ENCODE measurements at places on chromosomes 2 and 18.

- no peak for DNase-seq
Observed at GRCh38 chr2:120604767-120605166, 130.9 kb upstream of the GLI2 start.

GRCh38 chr18:44786257-44786656 lies 105.6 kb downstream of the SETBP1 start:
- no peak for DNase-seq

DNA sequence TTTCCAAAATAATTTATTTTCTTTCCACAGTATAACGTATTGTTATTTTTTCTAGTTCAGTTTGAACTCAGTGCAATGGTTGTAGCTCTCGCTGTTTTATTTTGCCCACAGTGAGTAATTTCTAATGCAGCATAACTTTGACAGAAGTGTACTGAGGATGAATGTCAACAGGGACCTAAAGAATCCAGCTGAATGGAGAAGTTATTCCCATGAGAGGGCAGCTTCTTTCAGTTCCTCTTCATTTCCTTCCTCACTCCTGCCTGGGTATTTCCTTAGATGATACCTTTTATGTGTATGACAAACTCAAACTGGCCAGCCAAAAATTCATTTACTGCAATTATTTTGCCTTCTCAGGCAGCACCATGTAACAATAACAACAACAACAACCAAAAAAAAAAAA lies 1223.1 kb upstream of the ZEB2 start:
- DNase-seq, result no peak

- DNase-seq, result no peak
Observed at GRCh38 chr2:121634354-121635307, 14.6 kb downstream of the CLASP1 start.

GRCh38 chr2:147456779-147457178 lies 388.1 kb upstream of the ACVR2A start:
- DNase-seq, result no peak

DNA sequence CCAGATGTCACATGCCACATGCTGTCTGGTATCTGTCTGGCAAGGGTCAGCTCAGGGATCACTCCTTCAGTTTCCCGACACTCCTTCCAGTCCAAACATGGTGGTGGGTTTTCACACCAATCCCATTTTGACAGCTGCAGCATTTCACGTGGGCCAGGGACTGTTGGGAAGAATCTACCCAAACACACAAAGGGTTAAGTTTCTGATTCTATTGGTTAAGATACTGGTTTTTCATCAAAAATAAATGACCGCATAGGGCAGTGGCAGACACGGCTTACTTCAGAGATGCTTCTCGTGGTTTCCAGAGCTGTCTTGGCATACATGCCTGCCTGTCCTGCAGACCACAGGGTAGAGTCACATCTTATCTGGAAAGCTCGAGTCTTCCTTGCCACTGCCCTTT lies 79.7 kb downstream of the PSMG2 start:
- DNase-seq, result no peak

GRCh38 chr2:43070676-43071502 lies 155.5 kb downstream of the ZFP36L2 start:
- DNase-seq, result no peak

- no peak for DNase-seq
Observed at GRCh38 chr2:39657287-39657937, 8.3 kb upstream of the TMEM178A start.

DNA sequence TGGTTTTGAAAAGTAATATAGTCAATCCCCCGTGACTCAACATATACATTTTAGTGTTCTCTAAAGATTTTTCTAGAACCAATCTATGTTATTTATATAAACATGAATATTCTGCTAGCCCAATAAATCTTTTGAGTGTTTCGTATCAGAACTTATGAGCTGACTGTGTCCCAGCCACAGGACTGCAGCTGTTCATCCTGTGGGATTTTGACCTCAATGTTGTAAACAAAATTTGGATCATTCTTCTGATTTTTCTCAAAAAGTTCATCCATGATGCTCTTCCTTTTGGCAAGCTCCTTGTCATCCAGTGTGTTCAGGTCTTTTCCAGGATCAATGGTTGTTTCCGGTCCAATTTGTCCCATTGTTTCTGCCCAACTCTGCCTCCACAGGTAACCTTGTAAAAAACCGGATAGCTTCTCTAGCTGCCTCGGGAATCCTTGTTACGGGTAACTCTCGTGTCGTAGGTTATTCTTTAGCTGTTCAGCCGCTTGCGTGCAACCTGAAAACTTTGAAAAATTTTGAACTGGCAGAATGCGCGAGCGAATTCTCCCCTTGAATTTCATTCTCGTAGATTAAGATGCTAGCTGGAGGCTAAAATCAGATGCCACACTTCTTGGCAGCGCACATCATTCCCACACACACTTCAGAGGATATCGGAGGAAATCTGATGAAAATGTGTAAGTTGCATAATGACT lies 195.2 kb downstream of the SH3BP4 start:
- DNase-seq, result no peak

GRCh38 chr2:36812196-36812595 lies 115.7 kb downstream of the VIT start:
- DNase-seq, result no peak

- no peak for DNase-seq
Observed at GRCh38 chr2:86788165-86788564, 2.5 kb downstream of the CD8A start.

DNA sequence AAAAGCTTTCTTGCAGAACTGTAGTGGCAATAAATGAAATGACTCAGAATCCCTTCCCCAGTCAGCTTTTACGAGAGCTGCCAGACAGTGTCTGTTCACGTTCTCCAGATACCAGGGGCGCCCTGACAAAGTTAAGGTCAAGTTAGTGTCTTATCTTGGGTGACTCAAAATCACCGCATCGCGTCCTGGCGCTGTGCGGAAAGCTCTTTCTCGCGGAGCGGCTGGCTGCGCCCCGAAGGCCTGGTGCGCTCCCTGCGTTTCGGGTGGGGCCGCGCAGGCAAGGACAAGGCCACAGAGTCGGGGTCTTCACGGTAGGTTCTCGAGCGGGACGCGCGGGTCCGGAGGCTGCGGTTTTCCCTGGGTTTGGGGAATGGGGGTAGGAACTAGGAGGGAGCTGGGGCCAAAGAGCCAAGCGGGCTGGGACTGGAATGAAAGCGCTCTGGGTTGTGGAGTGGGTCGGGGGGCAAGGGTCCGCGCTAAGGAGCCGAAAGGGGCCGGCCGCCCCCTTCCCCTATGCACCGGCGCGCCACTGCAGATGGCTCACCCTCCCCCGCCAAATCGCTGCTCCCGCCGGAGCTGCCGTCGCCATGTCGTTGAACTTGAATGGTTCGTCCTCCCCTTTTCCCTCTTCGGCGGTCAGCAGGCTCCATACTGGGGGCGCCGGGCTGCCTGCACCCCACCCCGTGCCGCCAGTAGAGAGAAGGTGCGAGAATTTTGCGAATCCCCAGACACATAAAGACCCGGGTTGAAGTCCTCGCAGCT lies 2.6 kb upstream of the HOXD11 start:
- DNase-seq, result no peak

DNA sequence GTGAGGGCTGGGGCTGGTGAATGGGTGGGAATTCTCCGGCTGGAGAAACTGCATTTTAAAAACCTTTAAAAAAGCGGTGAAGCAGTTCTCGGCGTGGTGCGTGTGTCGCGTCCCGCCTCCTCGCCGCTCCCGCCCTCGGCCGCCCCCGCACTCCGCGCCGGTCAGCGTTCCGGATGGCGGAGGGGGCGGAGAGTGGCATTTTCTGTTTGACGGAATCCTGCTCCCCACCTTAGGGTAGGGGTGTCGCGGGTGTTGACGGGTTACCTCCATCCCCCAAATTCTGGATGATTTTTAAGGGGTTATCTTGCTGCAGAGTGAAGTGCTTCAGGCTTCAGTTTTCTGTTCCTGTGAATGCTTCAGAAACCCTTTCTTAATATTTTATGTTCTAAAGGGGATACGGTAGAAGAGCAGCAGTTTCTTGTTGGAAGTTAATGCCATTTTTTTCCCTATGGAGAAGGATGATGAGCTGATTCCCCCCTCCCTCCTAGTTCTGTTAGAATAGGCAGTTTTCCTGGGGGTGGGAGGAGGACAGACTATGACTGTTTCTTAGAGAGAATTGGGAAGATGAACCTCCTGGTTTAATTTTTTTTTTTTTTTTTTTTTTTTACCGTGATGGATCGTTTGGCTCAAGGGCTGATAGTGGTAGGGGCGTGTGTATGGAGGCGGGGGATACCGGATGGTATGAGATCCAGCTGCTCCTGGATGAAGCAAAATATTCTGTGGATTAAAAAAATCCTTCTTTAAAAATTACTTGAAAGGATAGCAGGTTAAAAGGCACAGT lies 756 bp downstream of the ABI2 start:
- DNase-seq, result no peak

DNA sequence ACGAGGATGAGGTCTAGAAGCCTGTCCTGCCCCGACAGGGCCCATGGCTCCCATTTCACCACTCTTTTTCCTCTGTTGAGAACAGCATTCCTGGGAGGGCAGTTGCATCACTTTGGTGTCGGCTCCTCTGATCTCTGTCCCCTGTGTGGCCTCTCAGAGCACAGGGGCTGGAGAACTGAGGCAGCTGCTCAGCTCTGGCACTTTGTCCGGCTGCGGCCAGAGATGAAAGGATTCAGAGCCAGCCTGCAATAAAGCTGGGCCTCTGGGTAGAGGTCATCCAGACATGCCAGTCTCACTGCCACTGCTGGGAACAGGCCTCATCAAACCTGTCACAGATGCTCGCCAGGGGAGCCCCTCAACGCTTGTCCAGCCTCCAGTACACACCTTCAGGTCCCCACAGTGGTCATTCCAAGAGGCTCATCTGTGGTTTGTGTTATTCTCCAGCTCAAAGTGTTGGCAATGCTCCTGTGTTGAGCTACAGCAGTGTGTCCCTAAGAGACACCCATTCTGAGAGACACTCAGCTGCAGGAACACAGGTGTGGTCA lies 13.1 kb upstream of the ROCK2 start:
- DNase-seq, result no peak

DNA sequence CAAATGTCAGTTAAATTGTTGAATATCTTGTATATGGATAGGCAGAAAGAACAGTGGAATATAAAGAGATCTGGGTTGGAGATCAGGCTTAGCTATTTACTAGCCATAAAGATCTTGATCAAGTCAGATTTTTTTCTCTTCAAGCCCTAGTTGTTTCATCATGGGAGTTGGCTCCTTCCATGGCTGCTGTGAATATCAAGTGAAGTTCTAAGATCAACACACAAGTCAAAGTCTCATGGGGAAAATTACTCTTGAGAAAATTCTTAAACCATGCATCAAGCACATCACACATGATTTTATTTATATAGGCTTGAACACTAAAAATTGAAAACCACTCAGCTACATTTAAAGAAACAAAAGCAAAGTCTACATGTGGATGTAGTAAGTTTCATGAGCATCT lies 79.8 kb downstream of the C1D start:
- DNase-seq, result no peak

- DNase-seq, result no peak
Observed at GRCh38 chr18:12476955-12477354, 69.2 kb downstream of the PRELID3A start.

DNA sequence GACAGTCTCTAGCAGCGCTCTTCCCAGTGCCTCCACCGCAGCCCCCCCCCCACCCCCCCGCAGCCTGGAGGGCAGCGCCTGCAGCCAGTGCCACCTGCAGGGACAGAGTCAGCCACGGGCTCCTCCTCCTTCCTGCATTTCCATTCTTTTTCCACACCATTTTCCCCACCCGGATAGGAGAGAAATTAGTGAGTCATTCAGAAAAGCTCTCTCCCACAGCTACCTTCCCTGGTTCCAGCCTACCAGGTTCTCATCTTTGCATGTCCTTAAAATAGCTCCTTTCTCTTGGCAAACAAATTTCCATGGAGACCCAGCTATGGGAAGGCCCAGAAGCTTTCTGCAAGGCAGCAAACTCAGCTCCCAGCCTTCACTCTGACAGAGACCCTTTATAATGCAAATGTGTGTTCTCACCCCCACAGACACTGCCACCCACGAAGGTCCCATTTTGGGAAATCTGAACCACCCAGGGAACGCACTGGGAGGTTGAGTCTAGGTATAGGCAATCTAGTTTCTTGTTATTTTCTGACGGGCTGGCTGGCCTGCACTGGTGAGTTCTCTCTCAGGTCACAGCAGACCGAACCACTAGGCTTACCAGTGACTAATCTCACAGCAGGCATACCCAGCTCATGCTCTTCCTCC lies 41.8 kb upstream of the ATG16L1 start:
- no peak for DNase-seq

GRCh38 chr2:56227811-56228210 lies 44.0 kb downstream of the CCDC85A start:
- no peak for DNase-seq

DNA sequence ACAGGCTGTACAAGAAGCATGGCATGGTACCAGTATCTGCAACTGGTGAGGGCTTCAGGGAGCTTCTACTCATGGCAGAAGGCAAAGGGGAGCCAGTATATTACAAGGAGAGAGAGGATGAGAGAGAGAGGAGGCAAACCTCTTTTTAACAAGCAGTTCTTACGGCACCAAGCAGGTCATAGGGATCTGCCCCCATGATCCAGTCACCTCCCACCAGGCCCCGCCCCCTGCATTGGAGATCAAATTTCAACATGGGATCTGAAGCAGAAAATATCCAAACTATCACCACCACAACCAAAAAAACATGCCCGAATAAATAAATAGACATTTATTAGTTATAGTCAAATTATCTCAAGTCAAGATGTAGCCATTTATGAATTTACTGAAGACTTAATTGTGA lies 14.5 kb upstream of the SLC35F5 start:
- DNase-seq, result no peak

DNA sequence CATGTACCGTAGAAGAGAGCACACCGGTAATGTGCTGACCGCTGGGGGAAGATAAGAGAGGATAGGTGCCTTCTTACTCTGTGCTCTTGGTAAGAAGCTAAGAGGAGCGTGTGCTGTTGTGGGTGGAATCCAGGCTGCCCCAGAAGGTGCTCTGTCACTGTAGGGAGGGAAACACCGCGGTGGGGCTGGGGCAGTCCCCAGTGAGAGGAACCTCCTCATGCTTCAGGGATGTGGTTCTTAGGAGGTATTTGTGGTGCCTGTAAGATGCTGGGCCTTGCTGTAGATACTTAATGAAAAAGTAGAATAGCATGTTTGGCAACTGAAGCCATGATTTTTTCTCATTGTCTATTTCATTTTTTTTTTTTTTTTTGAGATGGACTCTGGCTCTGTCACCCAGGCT lies 1.1 kb downstream of the COLEC11 start:
- DNase-seq, result no peak

DNA sequence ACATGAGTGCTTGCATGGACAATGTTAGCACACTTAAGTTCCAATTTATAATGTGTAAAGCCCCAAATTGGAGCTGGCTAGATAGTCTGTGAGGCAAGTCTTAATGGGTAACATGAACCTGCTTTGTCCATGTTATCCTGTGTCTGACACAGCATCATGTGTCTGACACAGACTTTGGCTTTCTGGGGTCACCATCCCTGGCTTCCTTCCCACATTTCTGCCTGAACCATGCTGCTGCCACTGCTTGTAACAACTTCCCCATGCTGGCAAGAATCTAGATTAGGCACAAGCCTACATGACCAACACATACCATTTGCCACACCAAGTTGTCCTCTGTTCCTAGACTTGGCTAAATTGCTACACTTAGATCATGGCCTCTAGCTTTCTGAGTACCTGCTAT lies 49.8 kb upstream of the ZBTB7C start:
- no peak for DNase-seq

GRCh38 chr2:171723716-171724683 lies 36.7 kb downstream of the DYNC1I2 start:
- DNase-seq, result peak; percentile 93

GRCh38 chr18:77101410-77102258 lies 30.9 kb downstream of the MBP start:
- no peak for DNase-seq

- no peak for DNase-seq
Observed at GRCh38 chr2:19312949-19313348, 45.5 kb downstream of the OSR1 start.

Measured in NCI-H2081 treated with DMSO at 0.1 percent for 48 hours (cell line).